ENCODE measurements at places on chromosomes 3 and 15.

DNA sequence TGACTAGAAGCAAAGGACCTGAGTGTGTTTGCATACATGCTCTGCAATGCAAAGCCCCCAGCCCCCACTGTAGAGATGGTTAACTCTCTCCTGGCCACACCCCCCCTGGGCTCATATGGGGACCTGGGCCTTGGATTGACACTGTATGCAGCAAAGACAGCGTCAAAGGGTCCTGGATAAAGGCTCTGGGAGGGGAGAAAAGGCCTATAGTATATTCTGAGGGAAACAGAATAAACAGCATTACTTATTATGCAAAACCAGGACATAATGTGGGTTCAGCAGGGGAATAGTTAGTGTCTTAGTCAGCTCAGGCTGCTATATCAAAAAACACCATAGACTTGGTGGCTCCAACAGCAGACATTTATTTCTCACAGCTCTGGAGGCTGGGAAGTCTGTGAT is 158.7 kb downstream of the APBA2 start:
- no peak for DNase-seq

GRCh38 chr3:67015702-67016484 is 17.8 kb downstream of the KBTBD8 start:
- no peak for DNase-seq

DNA sequence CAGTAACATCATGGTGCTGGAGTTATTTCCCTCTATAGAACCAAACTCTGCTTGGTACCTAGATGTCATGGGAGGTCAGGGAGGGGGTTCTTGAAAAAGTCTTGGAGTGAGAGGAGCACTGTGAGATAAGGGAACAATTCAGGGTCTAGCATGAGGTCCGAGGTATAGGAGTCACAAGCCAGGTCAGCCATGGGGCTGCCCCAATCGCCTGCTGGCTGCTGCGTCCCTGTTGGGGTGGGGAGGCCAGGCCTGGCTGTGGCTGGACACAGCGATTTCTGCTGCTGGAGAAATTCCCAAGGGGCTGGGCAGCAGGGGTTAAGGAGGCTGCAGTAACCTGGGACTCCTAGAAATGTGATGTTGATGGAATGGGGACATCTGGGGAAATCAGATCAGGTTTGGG is 44.9 kb downstream of the SUSD5 start:
- no peak for DNase-seq

- no peak for DNase-seq
These were observed 75.2 kb downstream of the NEO1 start for GRCh38 chr15:73127302-73127936.

DNA sequence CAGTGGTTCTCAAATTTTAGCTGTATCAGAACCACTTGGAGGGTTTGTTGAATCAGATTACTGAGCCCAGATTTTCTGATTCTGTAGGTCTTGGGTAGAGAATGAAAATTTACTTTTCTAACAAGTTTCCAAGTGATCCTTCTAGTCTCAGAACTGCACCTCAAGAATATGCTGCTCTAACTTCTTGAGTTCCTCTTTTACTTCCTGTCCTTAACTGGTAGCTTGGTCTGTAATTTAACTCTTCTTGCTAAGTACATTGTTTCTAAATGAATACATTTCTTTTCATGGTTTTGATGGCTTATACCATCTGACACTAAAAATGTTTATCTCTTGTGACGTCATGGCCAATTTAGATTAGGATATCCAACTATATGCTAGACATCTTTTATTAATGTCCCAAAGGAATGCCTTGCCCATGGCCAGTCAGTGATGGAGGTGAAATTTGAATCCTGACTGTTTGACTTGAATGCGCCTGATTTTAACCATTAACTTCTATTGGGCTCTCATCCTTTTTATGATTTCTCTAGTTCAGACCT is 262.6 kb upstream of the NAALADL2 start:
- DNase-seq = no peak

DNA sequence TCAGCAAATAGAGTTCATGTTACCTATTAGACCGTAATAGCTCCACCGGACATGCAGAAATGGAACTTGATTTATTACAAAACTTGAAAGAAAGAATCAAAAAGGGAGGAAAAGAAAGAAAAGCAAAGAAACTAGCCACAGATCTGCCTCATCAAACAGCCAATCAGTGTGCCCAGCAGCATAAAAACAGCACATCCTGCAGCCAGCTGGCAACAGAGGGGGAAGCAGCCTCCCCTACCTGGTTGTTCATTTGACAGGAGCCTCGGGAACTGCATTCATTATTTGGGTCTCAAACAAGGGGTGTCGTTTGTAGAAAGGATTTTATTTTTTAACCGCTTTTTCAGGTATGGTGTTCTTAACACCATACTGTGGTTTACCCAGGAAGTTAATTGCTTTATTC is 181.5 kb upstream of the TOPAZ1 start:
- no peak for DNase-seq

- DNase-seq = no peak
These were observed 12.5 kb downstream of the GASK1A start for GRCh38 chr3:42991341-42992315.

- DNase-seq = no peak
These were observed 2.3 kb downstream of the ITPR1 start for GRCh38 chr3:4495294-4496086.

DNA sequence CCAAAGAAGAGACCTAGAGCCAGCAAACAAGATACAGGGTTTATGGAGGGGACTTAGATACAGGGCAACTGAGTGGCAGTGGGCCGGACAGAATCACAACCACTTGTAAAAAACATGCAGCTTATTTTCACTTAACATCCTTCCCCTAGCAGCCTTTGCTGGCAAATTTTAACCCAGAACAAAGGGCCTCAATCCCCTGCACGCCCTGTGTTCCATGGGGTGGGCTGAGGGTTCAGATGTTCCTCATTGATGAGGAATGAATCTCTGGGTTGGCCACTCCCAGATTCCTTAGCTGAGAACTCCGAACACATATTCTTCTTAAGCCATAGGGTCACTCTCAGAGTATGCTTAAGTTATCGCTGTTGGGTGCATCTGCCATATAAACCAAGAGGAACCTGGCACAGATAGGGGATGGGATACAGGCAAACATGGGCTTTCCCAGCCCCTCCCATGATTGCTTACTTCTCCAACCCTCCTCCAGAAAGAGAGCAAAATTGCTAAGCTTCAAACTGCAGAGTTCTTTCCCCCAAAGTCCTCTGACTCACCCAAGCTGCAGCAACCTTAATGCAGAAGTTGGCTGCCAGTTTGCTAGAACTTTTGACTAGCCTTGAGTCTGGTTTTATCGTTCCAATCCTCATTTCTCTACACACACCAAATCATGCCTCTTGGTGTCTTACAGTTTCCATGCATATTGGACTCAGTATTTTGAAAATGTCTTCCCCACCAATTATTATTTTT is 146.9 kb downstream of the CD47 start:
- DNase-seq = no peak

DNA sequence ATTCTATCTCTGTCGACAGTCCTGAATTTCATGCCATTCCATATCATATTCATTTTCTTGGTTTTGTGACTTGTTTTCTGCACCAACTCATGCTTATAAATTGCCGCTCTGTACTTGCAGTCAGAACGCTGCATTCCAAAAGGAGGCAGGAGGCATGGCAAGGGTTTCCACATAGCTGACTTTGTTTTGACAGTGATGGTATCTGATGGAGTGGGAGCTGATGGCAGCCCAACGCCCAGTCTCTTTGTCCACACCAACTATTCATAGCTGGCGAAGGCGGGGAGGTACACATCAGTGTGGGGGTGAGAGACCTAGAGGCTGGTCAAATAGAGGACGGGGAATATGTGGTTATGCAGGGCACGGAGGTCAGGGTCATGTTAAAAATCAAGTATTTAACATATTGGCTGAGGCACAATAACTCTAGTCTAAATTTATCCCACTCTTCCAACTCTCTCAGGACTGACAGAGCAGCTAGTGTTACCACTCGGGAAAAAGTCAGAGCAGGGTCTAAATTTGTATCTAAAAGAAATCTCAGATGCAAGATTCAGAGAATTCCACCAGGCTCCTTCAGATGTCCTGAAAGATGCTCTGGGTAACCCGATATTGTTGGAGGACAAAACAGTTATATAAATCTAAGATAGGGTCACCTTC is 67.8 kb upstream of the ATP13A3 start:
- DNase-seq = no peak

GRCh38 chr3:136938334-136938733 is 19.4 kb upstream of the IL20RB start:
- no peak for DNase-seq

- DNase-seq = no peak
These were observed 201.6 kb downstream of the KCNAB1 start for GRCh38 chr3:156321945-156322344.

All from activated CD4-positive, alpha-beta T cell treated with anti-CD3 and anti-CD28 coated beads, Interleukin-2, amount 50 U/mL, for 1 hour (primary cell).